ENCODE measurements at places on chromosomes 2 and 18.

GRCh38 chr2:144516981-144517865 is 2.7 kb downstream of the ZEB2 start:
- no peak for DNase-seq

- DNase-seq, result no peak
Observed at GRCh38 chr2:230209422-230210051, 10.2 kb downstream of the SP110 start.

DNA sequence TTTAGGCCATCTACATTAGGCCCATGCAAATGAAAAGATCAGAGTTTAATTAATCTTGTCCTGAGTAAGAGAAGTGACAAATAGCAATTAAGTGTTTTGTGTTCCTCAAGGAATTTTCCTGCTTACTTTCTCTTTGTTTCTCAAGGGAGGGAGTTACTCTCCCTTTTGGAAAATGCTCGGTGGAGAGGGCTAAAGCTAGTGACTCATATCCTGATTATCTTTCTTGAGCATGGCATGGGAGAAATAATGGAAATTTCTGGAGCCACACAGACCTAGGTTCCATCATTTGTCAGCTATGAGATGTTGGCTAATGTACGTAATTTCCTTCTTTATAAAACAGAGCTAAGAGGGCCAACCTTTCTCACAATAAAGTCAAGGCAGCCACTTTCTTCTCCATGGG is 177.1 kb downstream of the ETAA1 start:
- DNase-seq, result no peak

DNA sequence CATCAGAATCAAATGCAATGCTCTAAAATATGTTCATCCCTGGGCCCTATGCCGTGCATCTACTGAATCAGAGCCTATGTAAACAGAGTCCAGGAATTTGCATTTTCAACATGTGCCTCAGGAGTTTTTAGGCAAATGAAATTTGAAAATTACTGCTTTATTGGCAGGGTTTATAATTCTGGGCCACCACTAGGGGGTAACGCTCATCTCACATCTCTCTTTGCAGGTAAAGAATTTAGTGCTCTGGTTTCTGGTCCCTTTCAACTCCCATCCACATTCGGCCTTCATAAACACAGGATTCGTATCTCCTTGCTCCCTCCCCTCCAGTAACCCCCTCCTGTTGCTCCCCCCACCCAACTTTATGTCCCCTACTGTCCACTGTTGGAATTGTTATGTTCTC is 49.3 kb downstream of the LYPD6B start:
- DNase-seq, result no peak

DNA sequence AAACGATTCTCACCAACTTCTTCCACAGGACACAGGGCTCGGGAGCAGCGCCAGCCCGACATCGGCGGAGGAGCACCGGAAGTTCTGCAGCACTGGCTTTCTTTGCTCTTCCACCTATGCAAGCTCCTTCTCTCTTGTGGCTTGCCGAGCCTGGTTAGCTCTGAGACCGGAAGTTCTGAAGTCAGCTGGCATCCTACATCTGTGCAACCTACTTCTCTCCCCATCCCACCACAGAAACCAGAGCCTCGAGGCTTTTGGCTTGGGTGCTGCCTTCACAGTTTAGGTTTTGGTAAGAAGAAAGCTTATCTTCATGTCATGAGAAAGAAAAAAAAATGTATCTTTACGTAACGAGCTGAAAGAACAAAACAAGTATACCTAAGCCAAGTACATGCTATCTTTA is 111.7 kb downstream of the ANKRD44 start:
- DNase-seq, result peak; percentile 52

GRCh38 chr2:6525475-6525964 is 340.2 kb downstream of the CMPK2 start:
- DNase-seq, result no peak

- no peak for DNase-seq
Observed at GRCh38 chr2:221605751-221606240, 33.7 kb upstream of the EPHA4 start.

- no peak for DNase-seq
Observed at GRCh38 chr2:216663846-216664245, 30.6 kb downstream of the IGFBP2 start.
